ENCODE measurements at places on chromosomes 5 and 9.

DNA sequence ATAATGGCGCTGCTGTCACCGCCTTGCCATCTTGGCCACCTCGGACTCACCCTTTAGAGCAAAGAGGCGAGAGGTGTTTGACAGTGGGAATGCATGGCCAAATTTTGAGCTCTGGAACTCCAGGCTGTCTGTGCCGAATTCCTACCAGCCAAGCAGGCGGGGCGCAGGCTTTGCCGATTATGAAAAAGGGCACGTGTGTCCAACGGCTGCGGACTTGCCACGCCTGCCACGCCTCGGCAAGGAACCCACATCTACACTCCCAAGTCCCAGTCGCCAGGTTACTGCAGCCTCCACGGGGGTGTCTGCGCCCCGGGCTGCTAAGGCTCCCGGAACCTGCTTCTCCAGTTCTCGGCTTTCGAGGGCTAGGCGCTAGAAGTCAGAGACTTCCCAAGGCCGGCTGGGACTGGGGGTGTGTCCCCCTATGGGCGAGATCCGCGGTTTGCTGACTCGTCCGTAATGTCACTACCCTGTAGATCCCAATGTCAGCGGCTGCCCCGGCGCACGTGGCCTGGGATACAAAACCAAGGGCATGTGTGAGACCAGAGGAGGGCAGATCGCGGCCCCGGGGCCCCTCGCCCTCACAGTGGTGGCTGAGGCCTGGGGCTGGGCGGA is 2.8 kb downstream of the NPR3 start:
- no peak for DNase-seq

GRCh38 chr9:130058154-130058553 is 4.4 kb downstream of the GPR107 start:
- DNase-seq, result no peak

DNA sequence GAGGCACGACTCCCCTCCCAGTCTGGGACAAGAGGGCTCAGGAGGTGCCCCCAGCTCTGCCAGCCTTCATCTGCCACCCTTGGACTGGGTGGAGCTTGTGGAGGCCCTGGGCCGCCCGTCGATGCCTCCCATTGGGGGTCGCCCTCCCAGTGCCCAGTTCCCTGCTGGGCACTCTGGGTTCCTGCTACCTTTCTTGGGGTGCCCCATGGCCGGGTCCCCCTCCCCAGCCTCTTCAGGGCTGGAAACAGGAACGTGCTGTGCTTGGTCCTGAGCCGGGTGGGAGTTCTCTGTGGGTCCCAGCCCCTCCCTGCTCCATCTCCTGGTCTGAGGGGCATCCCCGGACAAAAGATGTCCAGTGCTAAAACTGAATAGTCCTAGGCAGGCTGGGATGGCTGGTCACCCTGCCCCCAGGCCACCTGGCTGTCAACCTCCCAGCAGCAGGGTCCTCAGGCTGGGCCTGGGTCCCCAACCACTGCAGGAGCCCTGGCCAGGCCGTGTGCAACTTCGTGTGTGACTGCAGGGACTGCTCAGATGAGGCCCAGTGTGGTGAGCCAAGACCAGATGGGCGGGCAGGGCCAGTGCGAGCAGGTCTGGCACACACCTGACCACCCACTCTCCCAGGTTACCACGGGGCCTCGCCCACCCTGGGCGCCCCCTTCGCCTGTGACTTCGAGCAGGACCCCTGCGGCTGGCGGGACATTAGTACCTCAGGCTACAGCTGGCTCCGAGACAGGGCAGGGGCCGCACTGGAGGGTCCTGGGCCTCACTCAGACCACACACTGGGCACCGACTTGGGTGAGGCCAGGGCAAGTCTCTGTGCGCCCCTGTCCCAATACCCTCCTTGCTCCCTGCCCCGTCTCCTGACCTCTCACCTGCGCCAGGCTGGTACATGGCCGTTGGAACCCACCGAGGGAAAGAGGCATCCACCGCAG is 784 bp downstream of the MAMDC4 start:
- no peak for DNase-seq

GRCh38 chr5:31066655-31067328 is 126.7 kb upstream of the CDH6 start:
- no peak for DNase-seq

GRCh38 chr5:169649486-169649885 is 12.4 kb downstream of the DOCK2 start:
- DNase-seq, result no peak

DNA sequence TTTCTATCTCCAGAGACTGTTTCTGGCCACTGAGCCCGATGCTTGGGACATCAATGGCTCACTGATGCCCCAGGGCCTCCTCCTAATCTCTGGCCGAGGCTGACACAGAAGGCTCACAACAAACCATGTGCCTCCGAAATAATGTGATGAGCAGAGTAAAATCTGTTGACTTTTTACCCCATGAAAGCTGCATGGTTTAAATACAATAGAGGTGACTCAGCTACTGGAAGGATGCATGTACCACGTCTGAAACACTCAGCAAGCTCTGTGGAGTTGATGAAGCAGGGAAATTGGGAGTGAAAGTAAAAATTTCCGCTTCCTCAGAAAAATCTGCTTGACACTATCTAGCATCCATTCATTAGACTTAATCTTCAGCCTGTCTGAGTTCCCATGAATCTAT is 111.1 kb upstream of the EQTN start:
- DNase-seq, result no peak

GRCh38 chr5:41600731-41601130 is 90.3 kb upstream of the PLCXD3 start:
- DNase-seq, result no peak

- no peak for DNase-seq
Measured at GRCh38 chr9:133700819-133701320, 37.3 kb downstream of the SARDH start.
